ENCODE measurements at places on chromosomes 7 and 10. TPM values are rescaled to one million over a fixed set of nuclear protein-coding genes. Genes with fewer than 3 reads are reported as not detected.
A peak's percentile ranks its signal among the peaks of the same experiment; 100 is the strongest.

GRCh38 chr10:130174328-130174727 lies 38.1 kb downstream of the GLRX3 start:
- DNase-seq, result no peak

GRCh38 chr7:45026984-45027773 lies 27.2 kb downstream of the CCM2 start:
- no peak for DNase-seq

ARMC3 gene
- not detected for polyA plus RNA-seq

- DNase-seq, result no peak
Observed at GRCh38 chr7:1663223-1663622, 6.9 kb upstream of the ELFN1 start.

DNA sequence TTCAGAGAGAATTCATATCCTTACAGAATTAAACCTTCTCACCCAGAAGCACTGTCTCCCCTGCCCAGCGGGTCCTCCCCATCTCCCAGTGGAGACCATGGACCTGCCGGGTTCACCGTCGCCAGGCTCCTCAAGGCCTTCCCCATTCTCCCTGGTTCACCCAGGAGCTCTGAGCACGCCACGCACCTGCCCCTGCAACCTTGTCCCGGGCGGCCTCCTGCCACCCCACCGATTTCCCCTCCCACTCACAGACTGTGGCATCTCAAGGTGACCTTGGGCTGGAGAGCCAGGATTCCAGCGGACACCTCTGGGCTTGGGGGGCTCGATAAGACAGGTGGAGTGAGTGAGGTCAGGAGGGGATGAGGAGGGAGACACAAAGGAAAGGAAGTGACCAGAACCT lies 135.3 kb downstream of the PTPRN2 start:
- DNase-seq, result no peak

- DNase-seq, result no peak
Observed at GRCh38 chr7:81004098-81004497, 85.2 kb upstream of the SEMA3C start.

NPFFR1 gene
- polyA plus RNA-seq, result not detected

NODAL gene
- polyA plus RNA-seq, result 0.04 TPM

GRCh38 chr10:98038288-98038687 lies 7.9 kb upstream of the CRTAC1 start:
- DNase-seq, result no peak

GRCh38 chr10:29057822-29058331 lies 231.0 kb upstream of the LYZL1 start:
- DNase-seq, result peak; percentile 68

SPDYE11 gene
- not detected for polyA plus RNA-seq

DNA sequence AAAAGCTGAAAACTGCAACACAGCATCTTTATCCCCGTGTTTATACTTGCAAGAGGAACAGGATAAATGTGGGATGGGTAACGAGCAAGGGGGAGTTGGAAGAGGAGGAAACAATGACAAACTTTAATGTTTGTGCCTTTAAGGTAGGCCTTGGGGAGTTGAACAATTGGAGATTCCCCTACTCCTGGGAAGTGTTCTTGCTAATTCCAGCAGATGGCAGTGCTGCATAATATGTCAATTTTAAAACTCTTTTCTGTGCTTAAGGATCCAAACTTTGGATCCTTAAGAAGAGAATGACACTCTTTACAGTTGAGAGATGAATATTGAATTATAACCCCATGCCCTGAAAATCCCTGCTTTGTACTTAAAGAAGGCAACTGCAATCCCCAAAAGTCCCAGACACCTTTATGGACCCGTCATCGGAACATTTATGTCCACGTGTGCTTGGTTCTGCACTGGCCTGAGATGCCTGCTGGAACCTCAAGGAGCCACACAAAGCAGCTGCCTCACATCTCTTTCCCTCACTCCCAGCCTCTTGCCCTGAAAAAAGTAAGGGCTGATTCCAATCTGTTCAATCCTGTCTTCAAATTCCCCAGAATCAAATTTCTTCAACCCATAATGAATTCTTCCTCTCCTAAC lies 12.0 kb downstream of the IFIT5 start:
- no peak for DNase-seq

DNA sequence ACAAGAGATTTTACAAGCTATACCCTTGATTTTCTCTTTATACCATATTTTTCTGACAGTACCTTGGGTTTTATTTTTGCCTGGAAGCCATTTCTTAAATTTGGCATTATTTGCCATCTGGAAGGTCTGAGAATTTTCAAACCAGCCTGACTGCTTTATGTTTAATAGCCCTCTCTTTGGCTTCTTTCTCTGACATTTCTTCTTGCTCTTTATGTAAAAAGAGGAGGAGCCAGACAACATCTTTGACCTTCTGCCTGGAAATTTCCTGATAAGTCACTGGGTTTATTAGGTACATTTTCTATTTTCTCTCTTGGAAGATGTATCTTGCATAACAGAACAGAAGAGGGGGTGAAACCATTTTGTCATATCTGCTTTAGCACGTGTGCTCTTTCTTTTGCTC lies 79.6 kb downstream of the LANCL2 start:
- no peak for DNase-seq

POU6F2 gene
- polyA plus RNA-seq, result 0.07 TPM

GRCh38 chr7:142717453-142717852 lies 31.8 kb upstream of the PRSS1 start:
- DNase-seq, result no peak

- DNase-seq, result no peak
Observed at GRCh38 chr7:136030867-136031318, 53.7 kb upstream of the MTPN start.

DNA sequence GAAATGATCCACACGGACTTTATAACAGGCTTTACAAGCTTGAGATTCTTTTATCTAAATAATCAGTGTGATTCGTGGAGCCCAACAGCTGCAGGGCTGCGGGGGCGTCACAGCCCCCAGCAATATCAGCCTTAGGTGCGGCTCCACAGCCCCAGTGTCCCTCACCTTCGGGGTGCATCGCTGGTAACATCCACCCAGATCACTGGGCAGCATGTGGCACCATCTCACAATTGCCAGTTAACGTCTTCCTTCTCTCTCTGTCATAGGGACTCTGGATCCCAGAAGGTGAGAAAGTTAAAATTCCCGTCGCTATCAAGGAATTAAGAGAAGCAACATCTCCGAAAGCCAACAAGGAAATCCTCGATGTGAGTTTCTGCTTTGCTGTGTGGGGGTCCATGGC lies 155.6 kb downstream of the EGFR start:
- no peak for DNase-seq

DNA sequence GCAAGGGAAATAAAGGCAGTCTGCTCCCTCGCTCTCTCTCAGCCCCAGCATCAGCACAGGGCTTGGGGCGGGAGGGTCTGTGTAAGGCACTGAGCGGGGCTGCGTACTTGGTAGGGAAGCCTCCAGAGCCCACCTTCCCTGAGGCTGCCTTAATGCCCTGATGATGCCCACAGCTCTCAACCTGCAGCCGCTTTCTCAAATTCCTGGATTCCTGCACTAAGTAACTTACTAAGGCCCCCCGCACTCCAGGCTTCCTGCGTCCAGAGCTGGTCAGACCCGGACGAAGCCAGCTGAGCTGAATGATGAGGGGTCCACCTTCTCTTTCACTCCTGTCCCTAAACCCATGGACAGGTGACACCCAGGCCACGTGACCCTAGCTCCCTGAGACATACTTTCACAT lies 63.3 kb downstream of the C10orf143 start:
- DNase-seq, result no peak

DNA sequence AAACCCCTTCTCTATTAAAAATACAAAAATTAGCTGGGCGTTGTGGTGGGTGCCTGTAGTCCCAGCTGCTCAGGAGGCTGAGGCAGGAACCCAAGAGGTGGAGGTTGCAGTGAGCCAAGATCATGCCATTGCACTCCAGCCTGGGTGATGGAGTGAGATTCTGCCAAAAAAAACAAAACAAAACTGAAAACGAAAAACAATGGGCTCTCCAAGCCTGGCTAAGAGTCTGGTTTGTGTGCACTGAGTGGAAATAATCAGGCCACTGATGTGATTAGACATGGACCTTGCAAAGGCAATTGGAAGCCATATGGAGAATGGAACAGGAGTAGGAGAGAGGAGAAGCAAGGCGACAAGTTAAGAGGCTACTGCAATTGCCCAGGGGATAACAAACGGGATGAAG lies 60.1 kb upstream of the GSDME start:
- no peak for DNase-seq

BAMBI gene
- polyA plus RNA-seq, result 5.0 TPM

DNA sequence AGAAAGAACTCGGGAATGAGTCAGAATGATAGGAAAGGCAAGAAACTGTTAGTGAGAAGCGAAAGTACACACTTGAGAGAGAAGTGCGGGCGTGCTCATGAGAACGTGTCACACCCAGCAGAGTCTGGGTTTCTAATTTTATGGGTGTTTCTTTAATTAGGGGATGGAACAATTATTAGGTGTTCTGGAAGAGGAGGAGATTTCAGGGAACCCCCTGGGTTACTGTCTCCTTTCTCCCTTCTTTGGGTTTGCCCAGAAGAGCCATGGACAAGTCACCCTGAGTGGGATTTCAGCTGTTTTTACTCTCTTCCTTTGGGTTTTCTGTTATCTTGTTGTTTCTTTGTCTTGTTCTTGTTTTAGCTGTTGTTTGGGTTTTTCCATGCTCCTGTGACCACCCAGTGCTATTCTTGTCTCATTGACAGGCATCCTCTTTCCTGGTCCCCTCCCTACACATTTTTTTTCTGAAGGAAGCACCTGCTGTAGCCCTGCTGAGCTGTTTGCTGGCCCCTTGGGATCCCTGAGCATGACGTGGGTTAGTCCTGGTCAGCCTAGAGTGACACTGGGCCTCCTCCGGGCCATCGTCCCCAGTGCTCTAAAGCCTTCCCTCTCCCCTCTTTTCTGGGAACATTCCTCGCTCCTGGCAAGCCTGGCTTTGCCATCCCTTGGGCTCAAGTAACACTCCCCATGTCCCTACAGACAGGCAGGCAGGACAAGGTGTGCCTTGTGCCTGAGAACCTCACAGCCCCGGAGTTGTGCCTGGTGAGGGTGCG lies 3.5 kb downstream of the SH2D4B start:
- peak; percentile 45 for DNase-seq

GRCh38 chr10:56116684-56117083 lies 244.4 kb downstream of the ZWINT start:
- no peak for DNase-seq

DNA sequence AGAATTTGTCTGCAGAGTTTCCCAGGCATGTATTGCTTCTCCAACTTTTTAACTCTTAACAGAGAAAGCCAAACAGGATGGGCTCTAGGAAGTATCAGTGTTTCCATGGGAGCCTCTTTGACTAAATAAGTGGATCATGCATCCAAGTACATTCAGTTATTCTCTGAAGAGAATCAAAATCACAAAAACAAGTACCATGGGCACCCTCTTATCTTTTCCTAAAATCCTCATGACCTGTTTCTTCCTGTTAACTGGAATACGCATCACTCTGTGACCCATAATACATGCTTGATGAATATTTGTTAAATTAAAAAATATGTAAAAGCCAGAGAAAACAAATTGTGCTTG lies 186.9 kb upstream of the MGMT start:
- no peak for DNase-seq

- no peak for DNase-seq
Observed at GRCh38 chr7:123751821-123752220, 3.0 kb upstream of the WASL start.

DNA sequence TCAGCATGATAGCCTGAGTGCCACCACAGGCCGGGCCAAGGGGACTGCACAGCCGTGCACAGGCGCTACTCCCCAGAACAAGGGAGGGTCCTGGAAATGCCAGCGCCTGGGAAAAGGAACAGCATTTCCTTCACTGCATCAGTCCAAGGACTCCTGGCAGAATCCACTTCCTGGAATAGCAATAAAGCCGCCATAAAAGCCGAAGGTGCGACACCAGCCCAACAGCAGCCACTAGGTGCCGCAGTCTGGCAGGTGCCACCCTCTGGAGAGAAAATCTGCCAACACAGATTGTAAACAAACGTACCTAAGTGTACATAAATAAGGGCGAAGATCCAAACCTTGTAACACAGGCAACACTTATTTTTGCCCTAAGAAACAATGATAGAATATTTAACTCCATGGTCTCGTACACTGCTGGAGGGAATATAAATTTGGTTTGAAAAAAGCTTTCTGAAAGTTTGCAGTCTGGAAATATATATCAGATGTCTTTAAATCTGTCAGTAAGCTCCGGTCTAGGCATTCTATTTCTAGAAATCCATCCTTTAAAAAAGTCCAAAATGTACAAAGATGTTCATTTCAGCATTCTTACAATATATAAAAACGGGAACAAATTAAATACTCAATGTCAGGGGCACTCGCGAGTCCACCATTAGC lies 22.2 kb downstream of the VOPP1 start:
- DNase-seq, result no peak

GRCh38 chr7:104818961-104819880 lies 194.8 kb upstream of the KMT2E start:
- DNase-seq, result no peak

CSTF2T gene
- 9.4 TPM for polyA plus RNA-seq

GRCh38 chr7:99368750-99369389 lies 5.7 kb upstream of the ARPC1B start:
- DNase-seq, result no peak

AKR1C8 gene
- polyA plus RNA-seq, result 0.04 TPM

DNA sequence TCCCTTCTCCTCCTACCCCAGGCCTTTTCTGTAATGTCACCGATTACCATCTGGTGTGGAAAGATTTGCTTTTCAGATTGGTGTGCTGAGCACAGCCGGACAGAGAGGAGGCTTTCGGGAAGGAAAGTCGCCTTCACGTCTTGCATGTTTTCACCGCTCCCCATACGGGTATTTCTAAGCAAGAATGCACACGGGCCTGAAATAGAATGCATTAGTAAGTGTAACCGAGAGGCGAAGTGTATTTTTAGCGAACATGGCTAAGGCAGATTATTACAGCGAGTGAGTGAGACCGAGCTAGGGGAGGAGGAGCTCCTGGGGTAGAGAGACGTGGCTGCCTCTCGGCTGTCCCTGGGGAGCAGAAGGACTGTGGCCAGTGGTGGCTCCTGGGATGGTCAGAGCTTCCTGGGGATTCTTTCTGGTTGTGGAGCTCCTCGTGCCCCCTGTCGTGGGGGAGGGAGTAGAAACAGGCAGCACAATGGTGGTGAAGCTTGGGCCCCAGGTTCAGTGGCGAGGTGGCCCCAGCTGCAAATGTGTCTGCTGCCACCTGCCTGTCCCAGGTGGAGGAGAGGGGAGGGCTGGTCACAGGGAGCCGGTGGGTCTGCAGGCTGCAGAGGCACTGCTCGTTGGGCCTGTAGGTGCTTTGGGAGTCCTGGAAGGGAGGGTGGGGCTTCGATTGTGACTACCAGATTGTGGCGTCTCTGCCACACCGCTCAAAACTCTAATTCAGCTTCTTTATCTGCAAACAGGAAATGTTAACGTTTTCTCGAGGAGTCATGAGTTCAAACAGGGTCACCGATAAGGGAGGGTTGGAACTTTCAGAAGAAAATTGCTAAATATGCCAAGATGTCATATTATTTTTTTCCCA lies 135.8 kb downstream of the CAMK1D start:
- DNase-seq, result peak; percentile 55

GRCh38 chr7:93039282-93039681 lies 78.5 kb downstream of the SAMD9 start:
- no peak for DNase-seq

TAS2R4 gene
- 0.59 TPM for polyA plus RNA-seq

CYP3A5 gene
- polyA plus RNA-seq, result 0.03 TPM

GRCh38 chr10:131175891-131176290 lies 135.6 kb downstream of the TCERG1L start:
- DNase-seq, result no peak

PNLIPRP1 gene
- polyA plus RNA-seq, result not detected

- no peak for DNase-seq
Observed at GRCh38 chr10:62136931-62137330, 131.7 kb downstream of the RTKN2 start.
